NCI-H2081 treated with DMSO at 0.1 percent for 48 hours (cell line): ENCODE measurements at places on chromosomes 2 and 18.

GRCh38 chr2:72572501-72572900, 253.3 kb downstream of the EXOC6B start:
- DNase-seq, result no peak

GRCh38 chr2:224222291-224222690, 179.6 kb downstream of the FAM124B start:
- DNase-seq, result no peak

DNA sequence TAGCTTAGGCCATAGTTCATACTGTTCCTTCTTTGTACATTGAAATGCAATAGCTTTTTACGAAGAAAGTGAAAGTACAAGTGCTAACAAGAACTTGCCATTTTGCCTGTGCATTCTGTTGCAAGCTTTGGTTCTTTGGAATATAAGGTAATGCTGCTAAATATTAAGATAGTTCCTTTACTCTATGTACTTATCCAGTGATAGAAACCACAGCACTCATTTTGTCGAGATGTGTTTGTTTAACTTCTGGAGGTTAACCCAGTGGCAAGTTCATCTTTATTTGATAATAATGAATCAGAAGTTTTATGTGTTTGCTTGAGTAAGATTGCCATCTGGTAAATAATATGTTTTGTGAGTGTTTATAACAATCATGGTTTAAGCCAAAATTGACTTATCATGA, 373.1 kb upstream of the FANCL start:
- peak; percentile 66 for DNase-seq

DNA sequence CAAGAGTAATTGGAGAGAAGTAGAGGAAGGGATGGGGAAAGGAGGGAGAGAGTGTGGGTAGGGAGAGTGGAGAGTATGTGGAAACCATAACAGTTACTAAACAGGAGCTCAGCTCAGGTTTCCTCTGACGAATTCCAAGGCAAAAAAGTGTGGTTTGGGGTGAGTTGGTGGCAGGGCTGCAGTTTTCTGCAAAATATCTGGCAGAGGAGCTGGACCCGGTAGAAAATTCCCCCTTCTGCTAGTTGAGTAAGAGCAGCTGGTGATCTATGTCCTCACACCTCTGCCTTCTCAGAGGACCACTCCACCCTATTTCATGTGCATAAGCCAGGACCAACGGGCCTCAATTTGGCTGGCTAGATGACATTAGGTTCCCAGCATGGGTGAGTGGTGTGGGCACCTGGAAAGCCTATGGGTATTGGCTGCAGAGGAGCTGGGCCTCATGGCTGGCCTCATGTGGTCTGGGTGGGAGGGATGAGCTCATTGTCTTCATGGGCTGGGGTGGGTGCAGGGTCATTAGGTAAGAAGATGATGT, 13.2 kb downstream of the NRP2 start:
- no peak for DNase-seq

DNA sequence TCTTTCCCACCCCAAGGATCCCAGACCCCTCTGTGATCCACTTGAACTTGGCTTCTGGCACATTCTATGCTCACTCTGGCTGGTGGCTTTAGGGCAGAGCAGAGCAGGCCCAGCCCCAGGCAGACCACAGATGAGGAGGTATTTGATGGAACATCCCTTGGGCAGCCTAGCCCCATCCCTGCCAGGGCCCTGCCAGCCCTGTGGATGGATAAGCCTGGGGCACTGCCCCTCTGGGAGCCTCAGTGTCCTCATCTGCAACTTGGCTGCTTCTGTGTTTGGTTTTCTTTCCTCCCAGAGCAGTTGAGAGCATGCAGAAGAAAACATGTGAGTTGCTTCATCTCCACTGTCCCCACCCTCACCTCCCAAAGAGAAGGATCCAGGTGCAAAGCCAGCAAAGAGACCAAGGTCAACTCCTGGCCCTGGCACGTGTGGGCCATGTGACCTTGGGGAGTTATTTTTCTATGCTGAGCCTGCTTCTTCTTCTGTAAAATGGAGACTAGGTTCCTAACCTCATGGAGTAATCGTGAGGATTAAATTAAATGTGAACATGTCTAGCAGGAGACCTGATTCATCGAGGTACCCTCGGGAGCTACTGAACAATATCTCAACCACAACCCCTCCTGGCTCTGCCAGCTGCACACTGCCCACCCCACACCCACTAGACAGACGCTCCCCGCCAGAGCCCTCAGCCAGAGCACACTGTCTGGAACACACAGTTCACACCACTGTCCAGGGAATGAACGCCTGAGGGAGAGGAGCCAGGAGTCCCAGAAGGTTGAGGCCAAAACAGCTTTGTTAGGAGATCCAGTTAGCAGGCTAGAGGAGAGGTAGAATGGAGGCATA, 14.6 kb upstream of the TNS1 start:
- DNase-seq, result no peak
